ENCODE measurements at places on chromosomes 2 and 18.
A peak's percentile ranks its signal among the peaks of the same experiment; 100 is the strongest.

GRCh38 chr18:28127228-28127627 lies 49.7 kb downstream of the CDH2 start:
- DNase-seq: no peak

DNA sequence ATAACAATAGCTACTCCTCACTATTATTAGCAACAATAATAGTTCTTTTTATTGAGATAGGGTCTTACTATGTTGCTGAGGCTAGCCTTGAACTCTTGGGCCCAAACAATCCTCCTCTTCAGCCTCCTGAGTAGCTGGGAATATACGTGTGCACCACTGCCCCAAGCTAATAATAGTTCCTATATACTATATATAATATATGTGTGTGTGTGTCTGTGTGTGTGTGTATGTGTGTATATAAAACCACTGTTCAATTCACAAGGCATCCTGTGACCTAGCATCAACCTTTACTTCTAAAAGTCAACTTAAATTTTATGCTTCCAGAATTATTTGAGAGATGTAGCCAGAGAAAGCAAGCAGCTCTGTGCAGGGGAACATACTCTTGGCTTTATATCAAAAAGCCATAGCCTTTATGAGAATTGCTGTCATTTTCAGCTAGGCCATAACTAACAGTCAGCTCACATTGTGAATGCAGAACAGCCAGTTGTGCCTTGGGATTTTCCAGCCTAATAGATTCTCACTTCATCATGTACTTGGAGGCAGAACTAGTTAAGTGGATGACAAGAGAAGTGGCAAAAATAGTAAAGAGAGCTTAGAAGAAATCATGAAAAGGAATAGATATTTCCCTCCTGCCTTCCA lies 665.5 kb downstream of the NYAP2 start:
- no peak for DNase-seq

DNA sequence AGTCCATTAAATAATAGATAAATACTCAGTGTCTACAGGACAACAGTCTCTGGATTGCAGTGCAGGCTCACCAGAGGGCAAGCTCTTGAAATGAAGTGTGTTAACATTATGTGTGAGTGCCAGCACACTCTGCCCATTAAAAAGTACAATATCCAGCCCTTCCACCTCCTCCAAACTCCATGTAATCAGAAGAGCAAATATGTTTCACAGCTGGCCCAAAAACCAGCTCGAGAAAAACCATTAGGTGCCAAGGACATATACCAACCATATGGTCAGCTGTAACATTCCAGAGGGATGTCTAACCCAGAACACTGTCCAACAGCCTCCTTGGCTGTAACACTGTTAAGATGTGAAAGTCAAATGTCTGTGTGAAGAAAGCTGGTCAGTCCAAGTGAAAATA lies 112.2 kb downstream of the ZNF385B start:
- peak; percentile 23 for DNase-seq

- no peak for DNase-seq
These were observed 65.6 kb downstream of the ODC1 start for GRCh38 chr2:10382354-10383061.

DNA sequence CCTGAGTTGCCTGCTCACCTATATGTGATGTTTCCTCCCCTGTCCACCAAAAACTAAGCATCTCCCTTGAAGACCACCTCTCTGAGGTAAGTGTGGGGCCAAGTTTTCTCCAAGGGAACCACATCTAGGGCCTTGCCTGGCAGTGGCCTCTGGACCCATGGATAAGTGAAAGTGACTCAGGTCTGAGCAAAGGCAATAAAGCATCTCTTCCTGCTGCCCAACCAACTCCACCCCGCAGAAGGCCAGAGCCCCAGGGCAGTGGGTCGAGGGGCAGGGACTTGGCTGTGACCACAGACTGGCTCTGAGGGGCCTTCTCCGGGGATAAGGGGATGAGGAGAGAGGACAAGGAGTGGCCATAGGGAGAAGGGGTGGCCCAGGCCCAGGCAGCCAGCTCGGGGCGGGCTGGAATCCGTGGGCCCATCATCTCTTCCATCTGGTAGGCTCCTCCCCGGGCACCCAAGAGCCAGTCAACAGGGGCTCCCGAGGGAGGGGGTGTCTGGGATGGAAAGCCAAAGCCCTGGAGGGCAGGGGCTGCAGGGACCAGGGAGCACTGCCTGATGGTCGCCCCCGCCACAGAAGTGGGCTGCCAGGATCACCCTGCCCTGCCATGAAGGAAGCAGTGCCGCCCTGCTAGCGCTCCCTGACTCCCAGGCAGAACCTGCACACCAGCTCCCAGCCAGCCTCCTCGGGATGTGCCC lies 33.4 kb downstream of the EMX1 start:
- no peak for DNase-seq
